ENCODE measurements at places on chromosomes 12 and 14.

- DNase-seq: no peak
Observed at GRCh38 chr14:60510254-60510950, 1.5 kb downstream of the SIX6 start.

DNA sequence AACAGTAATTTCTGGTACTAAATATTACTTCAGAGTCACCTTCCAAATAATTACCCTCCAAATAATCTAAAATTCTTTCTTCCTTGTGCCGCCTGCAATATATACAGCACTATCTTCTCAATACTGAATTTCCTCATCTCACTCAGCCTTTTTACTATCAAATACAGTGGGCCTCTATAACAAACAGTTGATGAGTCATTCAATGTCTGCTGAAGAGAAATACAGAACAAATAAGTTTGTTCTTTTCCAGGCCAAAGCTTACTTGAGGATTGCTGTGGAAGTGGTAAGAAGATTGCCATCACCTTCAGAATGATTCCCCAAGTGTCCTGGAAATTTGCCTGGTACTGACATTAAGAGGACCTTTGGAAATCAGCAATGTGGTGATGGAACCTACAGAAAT lies 218.2 kb upstream of the ARHGAP5 start:
- no peak for DNase-seq

DNA sequence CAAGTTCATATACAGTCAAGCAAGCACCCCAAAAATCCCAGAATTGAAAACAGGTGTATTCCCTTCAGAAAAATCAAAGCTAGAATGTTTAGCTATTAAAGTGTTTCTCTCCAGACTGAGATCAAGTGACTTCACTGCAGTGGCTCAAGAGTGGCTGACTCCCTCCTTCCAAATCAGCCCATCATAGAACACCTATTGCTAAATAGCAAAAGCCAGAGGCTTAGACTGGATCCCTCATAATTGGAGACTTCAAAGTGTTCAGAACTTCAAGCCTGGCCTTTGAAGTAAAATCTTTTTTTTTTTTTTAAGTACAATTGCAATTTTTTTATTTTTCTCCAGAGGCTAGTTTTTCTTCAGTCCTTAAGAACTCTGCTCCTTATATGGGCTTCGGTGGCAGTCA lies 50.0 kb upstream of the CERS5 start:
- no peak for DNase-seq

DNA sequence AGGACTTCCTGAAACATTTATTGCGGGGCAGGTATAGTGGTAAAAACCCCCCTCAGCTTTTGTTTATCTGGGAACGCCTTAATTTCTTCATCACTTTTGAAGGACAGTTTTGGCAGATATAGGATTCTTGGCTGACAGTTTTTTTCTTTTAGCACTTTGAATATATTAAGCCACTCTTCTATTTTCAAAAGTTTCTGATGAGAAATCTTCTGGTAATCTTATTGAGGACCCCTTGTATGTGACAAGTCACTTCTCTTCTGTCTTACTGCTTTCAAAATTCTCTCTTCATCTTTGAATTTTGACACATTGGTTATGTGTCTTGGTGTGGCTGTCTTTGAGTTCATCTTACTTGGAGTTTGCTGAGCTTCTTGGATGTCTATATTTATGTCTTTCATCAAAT lies 59.1 kb downstream of the ATP23 start:
- DNase-seq: no peak

DNA sequence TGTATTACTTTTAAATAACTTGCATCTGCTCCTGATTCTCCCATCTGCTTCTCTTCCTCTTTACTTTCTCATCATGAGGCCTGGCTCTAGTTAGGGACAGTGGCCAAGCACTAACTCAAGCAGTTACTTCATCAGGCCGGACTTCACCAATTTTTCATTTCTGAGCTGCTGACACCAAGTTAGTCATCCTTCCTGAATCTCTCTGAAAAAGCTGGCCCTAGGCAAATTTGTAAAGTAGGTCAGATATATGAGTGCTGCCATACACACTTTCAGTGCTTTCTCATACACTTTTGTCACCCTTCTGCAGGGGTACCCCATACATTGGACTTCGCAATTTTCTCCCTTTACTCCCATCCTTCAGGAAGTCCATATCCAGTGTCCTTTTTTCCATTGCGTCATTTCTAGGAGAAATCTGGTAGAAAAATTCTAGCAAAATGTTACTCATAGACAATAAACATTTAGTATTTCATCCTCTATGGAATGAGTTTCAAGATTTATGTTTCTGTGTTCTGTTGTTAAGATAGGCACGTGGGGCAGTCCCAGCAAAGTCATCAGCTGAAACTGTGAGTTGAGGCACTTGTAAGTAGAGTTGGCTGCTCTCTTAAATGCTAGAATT lies 276.8 kb upstream of the TMPO start:
- DNase-seq: no peak

DNA sequence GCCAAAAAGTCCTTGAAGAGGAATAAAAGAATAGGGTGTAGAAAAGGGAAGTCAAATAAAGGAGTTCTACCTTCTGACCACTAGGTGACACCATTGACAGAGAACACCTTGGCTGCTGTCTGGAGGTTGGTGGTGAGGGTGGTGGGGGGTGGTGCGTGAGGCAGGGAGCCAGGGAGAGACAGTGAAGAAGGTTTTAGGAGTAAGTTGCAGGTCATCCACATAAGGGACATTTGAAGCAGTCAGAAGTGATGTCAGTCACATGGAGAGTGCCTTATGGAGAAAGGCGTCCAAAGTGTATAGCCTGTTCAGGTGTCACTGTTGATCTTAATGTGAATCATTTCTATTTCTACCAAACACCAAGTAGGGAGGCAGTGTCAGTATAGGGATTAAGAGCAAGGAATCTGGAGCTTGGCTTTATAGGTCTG lies 279.3 kb upstream of the DDHD1 start:
- no peak for DNase-seq

- peak; percentile 48 for DNase-seq
Observed at GRCh38 chr12:67482751-67483661, 165.5 kb upstream of the DYRK2 start.

GRCh38 chr14:47730296-47730695 lies 54.9 kb upstream of the MDGA2 start:
- no peak for DNase-seq

GRCh38 chr14:55065411-55065810 lies 14.0 kb downstream of the MAPK1IP1L start:
- no peak for DNase-seq

- DNase-seq: no peak
Observed at GRCh38 chr12:7123806-7124522, 4.7 kb downstream of the RBP5 start.

DNA sequence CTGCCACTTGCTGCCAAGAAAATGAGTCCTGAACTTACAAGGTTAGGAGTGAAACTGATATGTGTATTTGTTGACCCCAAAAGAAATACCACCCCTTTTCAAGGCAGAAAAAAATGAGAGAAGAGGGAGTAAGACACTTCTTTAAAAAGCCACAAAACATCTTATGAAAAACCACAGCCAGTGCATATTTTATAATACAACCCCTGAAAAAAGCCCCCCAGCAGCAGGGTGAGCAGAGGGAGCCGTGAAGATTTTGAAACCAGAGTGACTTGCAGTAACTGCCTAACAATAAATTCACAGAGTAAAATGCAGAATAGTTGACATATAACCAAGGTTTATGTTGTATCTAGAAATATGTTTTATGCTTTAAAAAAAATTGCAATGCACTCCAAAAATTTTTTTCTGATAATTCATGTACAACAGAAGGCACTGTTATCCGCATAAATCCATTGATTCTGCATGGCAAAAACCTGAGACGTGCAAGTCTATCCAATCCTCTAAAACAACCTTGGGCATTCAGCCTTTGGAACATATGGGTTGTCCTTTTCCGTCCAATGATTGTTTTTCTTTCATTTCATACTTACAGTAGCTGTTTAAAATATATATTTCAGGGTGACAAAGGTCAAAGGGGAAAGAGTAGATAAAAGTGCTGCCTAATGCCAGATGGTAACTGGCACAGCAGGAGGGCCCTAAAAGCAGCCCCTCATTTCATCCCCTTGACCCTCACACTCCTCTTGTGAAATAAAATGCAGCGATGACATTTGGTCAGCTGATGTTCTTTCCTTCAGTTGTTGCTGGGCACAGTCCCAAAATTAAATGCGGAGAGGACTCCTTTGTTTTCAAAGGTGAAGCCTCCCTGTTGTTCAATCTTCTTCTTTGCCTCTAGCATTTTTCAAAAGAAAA lies 65.3 kb downstream of the IPO8 start:
- no peak for DNase-seq

- no peak for DNase-seq
Observed at GRCh38 chr12:91685917-91686316, 459.7 kb downstream of the BTG1 start.

DNA sequence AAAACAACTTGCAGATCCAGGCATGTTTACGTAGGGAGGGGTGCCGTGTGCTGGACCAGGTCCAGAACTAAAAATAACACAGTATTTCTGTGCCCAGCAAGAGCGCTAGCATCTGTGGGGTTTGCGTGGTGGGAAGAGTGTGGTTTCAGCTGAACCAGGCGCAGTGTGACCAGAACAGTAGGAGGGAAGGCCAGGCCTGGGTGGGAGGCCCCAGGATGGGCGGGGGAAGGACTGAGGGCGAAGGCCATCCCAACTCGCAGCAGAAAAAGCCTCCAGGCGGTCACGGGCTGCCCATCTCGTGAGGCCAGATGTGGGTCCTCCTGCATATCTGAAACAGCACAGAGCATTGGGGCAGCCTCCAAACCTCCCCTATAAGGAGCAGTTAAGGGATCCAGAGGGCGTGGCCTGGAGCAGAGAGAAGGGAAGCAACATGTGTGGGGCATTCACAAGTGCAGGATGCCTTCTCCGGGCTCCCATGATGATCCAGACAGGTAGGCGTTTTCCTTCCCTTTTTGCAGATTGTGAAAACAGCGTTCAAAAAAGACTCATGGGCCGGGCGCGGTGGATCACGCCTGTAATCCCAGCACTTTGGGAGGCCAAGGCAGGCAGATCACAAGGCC lies 17.8 kb upstream of the CD9 start:
- no peak for DNase-seq

GRCh38 chr14:106511006-106511799 lies 984.8 kb downstream of the TMEM121 start:
- DNase-seq: no peak

DNA sequence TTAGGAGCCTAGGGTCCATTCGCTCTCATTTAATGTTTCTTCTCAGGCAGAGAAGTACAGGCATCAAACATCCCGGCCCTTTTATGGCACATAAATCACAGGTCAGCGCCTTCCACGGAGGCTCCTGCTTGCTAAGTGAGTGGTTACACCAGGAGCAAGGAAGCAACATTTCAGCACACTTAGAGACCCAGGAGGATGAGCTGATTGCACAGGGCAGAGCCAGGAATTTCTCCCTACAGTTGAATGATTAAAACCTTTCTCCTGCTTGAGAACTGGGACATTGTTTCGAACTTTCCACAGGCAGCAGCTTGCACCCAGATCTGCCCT lies 233.4 kb downstream of the SPTSSA start:
- no peak for DNase-seq

DNA sequence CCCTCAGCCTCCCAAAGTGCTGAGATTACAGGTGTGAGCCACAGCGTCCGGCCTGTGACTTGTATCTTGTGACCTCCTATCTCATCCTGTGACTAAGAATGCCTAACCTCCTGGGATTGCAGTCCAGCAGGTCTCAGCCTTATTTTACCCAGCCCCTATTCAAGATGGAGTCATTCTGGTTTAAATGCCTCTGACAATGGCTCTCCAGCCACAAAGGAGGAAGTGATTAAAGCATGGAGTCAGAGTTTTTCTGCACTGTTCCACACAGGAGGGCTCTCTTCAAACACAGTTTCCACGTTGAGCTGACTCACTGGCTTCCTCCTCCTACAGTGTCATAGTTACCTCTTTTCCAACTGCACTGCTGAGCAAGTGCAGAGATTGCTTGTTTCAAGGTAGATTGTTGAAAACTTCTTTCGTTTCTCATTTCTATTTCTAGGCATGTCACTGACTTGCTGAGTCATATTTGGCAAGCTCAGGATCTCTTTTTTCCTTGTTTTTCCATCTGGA lies 383.8 kb downstream of the PCNX1 start:
- DNase-seq: no peak
